ENCODE measurements at places on chromosomes 6 and 20. TPM values are rescaled to one million over a fixed set of nuclear protein-coding genes. Genes with fewer than 3 reads are reported as not detected.
A peak's percentile ranks its signal among the peaks of the same experiment; 100 is the strongest.

LSM14B gene
- polyA plus RNA-seq: 41.1 TPM

RPP21 gene
- polyA plus RNA-seq: 96.7 TPM

DNA sequence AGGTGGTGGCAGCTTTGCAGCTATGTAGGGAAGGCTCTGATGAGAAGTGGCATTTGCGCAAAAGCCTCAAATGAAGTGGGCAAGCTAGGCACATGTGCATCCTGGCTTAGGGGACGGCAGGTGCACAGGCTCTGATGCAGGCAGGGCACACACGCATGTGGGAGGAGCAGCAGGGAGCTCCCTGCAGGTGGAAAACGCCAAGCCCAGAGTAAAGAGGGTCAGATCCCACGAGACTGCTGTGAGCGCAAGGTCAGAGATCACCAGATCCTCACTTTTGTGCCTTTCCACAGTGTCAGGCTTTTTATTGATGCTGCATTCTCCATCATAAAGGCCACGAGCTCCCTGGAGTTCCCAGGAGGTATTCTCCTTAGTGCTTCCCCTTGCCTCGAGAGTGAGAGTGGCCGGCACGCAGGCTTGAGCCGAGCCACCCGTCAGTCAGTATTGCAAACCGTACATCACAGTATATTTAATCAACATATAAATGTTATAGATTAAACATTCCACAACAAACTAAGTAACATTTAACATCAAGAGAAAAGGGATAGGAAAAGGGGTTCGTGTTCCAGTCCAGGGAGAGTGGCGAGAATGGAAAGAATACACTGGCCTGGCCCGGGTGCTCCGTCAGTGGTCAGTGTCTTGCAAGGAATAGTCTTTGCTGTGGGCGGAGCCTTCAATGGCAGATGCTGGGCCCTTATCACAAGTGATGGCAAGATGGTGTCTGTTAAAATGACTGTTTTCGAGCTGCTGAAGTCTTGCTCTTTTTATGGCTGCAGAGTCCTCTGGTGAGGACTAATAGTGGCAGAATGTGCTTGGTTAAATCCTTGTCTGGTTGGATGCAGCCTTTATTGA, 109.4 kb downstream of the SYNDIG1 start:
- DNase-seq: no peak

DNA sequence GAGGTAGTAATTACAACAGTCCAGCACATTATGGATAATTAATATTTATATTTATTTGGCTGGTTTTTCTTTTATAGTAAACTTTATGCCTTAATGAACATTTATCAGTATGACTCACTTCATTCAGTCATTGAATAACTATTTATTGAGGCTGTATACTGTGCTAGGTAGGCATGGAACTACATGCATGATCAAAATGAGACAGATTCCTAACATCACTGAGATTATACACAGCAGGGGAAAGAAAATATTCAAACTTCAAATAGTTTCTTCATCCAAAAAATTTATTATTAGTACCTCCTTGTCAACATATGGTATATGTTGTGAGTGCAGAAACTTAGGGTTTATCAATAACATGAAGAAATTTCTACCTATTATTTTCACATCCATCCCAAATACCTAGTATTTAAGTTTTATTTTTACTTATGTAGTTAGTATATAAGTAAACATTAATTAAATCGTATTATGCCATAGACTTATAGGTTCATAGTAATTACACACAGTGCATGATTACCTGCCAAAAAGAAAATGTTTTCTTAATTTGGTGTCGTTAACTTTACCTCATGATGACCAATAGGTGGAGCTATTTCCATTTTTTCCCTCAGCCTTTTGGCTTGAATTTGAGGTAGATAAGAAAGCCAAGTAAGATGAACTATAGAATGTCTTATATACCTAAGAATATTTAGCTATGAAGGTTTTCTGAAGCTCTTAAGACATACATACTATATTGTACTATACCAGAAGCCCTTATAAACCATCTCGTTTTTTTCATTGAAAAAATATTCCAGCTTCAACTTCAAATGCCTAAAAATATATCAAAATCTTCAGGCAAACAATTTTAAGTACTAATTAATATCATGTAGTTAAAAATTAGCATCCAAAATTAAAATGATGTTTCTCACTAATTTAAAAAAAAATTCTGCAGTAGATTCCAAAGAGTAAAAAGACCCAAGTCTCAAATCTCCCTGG, 12.5 kb upstream of the TMEM30A start:
- DNase-seq: peak; percentile 71

DNA sequence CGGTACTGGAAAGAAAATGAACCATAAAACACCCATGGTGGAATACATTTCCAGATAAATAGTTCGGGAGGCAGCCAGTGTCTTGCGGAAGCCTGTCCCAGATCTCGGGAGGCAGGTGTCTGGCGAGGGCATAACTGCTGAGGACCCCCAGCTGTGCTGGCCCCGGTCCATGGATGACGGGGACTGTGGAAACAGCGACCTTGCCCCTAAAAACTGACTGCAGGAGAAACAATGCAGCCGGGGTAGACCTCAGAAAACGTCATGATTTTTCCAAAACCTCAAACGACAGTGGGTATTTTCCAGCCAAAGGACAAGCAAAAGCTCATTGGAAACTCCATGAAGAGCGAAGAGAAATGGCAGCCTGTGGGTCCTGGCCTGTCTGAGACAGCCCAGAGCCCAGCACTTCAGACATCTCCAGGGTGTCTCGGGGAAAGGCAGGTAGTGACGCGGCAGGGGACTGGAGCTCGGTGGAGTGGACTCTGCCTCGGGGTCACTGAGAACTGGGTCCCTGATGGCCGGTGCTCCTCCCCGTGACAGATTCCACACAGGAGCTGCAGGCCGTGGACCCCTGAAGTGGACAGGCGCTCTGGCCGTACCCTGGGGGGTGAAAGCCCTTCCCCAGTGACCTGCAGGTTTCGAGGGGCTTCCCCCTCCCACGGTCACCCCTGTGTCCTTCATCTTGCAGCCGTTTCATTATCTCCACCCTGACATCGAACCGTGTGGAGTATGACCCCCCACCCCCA, 188.6 kb downstream of the SYNDIG1 start:
- no peak for DNase-seq

GRCh38 chr6:99416226-99416625, 8.9 kb downstream of the PNISR start:
- peak; percentile 36 for DNase-seq

GRCh38 chr6:105430685-105431084, 27.8 kb upstream of the PREP start:
- no peak for DNase-seq

- no peak for DNase-seq
These were observed 73.4 kb upstream of the NRSN1 start for GRCh38 chr6:24052590-24052961.
